ENCODE measurements at places on chromosomes 11 and 22. TPM values are rescaled to one million over a fixed set of nuclear protein-coding genes. Genes with fewer than 3 reads are reported as not detected.

DNA sequence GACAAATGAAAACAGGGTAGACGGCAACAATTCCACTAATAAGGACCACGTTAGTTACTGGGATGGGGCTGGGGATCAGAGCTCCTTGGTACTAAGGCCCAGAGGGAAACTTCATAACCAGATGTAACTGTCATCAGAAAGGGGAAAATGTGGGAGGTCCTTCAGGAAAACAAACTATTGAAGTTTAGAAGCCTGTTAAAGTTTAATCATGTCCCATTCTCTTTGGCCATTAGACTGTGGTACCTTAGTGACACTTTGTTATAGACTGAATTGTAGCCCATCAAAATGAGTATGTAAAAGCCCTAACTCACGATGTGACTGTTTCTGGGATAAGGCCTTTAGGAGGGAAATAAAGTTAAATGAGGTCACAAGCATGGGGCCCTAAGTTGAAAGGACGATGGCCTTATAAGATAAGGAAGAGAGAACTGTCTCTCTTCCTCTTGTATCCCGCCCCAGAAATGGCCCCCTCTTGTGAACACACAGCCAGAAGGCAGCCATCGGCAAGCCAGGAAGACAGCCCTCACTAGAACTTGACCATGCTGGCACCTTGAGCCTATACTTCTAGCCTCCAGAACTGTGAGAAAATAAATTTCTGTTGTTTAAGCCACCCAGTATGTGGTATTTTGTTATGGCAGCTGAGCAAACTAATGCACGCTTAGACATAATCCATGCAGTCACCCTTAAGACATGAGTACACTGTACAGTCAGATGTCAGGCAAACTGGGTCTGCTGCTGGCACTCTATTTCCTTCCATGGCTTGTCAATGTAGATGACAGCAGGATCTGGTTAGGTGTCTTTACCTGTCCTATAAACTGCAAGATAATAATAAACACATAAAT is 26.9 kb upstream of the USP47 start:
- no peak for DNase-seq

GRCh38 chr11:94405062-94405833 is 4.0 kb upstream of the GPR83 start:
- DNase-seq, result no peak

DNA sequence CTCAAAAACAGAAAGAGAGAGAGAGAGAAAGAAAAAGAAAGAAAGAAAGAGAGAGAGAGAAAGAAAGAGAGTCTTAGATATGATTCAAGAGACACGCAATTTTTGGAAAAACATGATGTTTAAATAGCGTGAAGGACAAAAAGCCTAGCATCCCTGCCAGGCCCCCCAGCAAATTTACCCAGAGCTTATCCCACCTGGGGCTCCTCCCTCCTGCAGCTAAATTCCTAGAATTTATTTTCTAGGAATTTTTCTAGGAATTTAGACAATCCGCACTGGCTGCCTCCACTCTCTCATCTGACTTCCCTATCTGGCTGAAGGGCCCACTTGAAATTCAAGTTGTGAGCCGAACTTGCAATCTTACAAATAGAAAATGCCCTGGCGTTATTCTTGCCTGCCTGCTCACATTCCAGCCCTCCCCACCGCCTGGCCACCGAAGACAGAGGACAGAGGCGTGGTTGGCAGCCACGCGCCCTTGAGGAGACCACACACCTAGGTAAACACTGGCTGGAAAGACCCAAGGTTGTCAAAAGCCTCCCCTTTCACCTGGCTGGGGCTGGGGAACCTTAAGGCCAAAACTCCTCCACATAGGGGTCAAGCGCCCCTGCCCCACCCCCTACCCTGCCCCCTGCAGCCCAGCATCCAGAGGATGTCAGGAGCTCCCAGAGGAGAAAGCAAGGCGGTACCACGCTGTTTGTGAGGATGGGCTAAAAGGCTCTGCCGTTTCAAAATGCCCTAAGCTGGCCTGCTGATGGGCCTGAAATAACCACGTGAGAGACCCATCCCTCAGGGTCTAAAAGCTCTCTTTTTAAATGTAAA is 42.2 kb downstream of the AHNAK start:
- peak; percentile 72 for DNase-seq

Gene TSGA10IP
- 5.6 TPM for total RNA-seq

DNA sequence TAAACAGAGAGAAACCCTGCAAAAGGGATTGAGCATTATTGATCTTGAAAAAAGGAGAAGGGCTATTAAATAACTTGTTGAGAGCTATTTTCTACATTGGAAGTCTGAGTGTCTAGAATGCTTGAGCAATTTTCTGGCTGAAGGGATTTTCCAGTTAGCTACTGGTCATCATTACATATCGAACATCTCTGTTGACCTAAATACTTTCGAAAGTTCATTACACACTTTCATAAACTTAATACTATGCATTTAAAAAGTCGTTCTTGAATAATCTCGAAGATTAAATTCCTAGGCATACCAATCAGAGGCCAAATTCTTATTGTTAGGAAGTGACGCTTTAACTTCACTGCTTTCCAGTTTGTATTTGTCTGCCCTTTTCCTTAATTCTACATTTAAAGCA is 13.7 kb downstream of the ETS1 start:
- DNase-seq, result no peak

- DNase-seq, result no peak
Observed at GRCh38 chr11:112751772-112752171, 209.4 kb upstream of the NCAM1 start.

All from endodermal cell (in vitro differentiated cells).